ENCODE measurements at places on chromosomes 16 and 17. TPM values are rescaled to one million over a fixed set of nuclear protein-coding genes. Genes with fewer than 3 reads are reported as not detected.

GRCh38 chr16:75011634-75012307 is 12.9 kb downstream of the ZNRF1 start:
- peak; percentile 97 for DNase-seq

- no peak for DNase-seq
Observed at GRCh38 chr17:539766-540165, 174.9 kb downstream of the VPS53 start.

DNA sequence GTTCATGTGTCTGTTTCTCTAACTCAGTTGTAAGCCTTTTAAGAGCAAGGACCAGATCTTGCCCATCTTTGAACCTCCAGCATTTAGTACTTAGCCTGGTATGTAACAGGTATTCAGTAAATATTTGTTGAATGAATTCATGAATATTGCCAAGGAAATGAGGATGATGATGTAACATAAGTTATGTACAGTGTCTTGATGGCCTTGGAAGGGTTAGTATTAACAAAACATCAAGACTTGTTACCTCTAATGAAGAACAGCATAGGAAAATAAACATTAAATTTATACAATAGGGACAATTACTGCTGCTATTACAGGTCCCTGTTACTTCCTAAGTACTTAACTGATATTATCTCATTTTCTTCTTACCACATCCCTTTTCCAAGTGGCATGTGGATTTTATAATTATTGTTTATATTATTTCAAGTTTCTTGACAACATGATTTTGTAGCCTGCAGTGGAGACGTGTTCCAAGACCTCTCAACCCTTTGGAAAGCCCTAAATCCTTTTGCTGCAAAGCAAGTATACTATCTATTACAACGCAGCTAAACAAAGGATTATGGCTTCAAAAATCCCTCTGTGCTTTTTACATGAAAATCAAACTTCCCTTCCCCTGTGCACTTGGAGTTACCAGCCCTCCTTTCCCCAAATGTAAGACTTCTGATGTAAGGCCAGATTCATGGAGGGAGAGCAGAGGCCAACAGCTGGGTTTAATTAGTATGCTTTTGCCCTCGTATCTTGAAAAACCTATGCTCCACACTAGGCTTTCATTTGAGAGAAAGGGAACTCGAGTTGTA is 77.4 kb upstream of the SMIM36 start:
- DNase-seq: no peak

DNA sequence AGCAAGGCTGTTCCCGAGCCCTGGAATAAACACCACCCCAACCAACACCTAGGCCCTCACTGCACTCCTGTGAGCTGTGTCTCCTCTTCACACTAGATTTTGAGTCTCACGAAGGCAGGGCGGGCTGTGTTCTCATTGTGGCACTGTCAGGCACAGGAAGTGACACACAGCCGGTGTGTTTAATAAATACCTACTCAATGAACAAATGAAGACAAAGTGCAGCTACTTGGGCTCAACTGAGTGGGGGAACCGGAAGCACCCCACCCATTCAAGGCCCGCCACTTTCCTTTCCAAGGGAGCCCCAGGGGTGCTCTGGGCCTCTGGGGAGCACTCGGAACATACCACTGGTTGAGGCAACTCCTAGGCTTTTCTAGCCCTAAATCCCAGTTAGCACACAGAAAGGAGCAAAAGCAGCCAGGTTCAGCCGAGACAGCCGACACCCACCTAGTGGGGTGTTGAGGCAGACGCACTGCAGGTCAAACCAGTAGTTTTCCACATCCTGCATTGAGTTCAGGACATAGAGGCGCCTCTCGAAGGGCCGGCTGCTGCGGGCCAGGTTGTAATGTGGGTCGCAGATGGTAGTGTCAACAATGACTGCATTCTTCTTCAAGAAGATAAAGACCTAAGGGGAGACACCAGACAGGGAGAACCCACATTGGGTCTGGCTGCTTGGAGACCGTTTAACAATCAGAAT is 57.7 kb downstream of the GTF3C1 start:
- DNase-seq: no peak

DNA sequence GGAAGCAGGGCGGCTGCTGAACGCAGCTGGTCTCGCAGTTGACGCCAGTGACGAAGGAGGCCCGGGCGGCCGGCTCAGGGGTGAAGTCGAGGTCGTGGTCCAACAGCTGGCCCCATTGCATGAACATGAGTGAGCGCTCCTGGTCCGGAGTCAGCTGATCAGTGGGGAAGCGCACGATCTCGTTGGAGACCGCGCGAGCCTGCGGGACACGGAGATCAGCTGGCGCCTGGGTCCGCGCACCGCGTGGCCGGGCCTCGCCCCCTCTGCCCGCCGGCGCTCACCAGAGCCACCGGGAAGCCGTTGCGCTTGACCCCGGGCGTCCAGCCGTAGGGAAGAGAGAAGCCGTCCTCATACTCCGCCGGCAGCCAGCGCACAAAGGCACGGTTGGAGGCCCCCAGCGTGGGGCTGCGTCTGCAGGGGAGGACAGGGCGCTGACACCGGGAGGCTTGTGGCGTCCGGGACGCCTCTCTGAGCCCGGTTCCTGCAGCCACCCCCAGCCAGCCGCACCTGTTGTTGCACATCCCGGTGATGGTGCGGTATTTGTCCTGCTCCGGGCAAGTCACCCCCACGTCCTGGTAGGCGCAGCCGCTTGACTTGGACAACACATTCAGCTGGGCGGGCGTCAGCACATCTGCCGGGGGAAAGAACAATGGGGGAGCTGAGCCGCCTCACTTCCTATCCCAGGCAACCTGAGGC is 1.6 kb downstream of the MPO start:
- no peak for DNase-seq

- DNase-seq: peak; percentile 21
Observed at GRCh38 chr16:20952139-20952920, 51.8 kb downstream of the LYRM1 start.

GRCh38 chr16:70472786-70473433 is 18.5 kb downstream of the FCSK start:
- DNase-seq: no peak

GRCh38 chr17:42431758-42432161 is 8.7 kb upstream of the CAVIN1 start:
- no peak for DNase-seq

DNA sequence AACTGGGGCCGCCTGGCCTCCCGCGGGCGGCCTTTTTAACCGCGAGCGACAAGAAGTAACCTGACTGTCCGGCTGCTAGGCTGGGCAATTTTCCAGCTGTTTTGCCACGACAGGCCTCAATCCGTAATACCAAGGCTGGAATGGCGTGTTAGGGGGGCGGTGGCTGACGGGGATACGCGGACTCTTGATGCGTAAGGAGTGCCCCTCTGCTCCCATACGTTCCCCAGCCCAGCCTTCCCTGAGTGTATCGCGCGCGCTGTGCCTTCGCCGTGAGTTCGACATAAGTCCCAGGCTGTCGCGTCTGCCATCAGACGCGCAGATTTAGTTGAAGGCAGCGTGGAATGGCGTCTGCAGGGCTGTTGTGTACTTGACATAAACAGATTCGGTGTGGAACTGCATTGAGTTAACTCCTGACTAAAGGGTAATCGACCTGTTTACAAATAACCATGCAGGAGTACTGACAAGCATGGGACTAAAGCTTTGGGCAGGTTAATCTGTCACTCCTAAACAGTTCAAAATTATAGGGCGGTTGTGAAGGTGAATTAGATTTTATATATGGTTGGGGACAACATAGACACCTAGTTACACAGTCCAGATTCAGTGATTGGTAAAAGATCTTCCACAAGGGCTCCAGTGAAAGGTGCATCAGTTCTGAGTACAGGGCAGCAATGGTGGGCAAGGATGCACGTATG is 16.6 kb upstream of the ERN1 start:
- DNase-seq: peak; percentile 80

DNA sequence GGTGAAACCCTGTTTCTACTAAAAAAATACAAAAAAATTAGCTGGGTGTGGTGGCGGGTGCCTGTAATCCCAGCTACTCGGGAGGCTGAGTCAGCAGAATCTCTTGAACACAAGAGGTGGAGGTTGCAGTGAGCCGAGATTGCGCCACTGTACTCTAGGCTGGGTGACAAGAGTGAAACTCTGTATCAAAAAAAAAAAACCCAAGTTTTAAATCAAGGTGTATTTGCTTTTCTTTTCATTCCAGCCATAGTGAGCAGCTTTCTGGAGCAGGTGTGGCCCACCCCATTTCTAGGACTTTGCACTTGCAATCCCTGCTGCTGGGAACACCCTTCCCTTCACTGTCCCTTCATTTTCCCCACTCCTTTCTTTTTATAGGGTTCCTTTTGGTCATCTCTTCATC is 28.8 kb downstream of the TMEM238L start:
- DNase-seq: no peak

- peak; percentile 55 for DNase-seq
Observed at GRCh38 chr17:18967916-18968315, 16.0 kb downstream of the SLC5A10 start.

GRCh38 chr17:2149934-2150333 is 95.0 kb downstream of the HIC1 start:
- no peak for DNase-seq

DNA sequence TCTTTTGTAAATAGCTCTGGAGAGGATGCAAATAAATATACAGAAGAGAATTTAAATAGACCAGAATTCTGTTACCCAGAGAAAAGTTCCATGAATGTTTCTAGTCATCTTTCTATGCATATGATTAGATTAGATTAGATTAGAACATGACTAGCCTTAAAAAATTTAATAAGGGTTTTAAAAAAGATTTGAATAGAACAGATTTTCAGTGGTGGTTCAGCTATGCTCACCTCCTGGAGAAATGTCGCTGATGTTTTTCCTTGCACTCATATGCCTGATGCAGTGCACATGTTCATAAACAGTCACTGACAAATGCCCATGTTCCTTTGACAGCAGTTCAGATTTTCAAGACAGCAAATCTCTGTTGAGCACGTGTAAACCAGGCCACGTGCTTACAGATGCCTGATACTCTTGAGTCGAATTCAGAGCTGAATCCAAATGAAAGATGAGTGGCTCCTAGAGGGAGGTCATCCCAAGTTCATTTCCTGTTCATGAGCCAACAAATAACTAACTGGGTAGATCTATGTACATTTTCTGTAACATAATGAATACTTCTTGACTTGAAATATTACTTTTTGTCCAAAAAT is 19.9 kb upstream of the RAB11FIP4 start:
- no peak for DNase-seq

- DNase-seq: no peak
Observed at GRCh38 chr17:79027274-79027924, 3.4 kb downstream of the C1QTNF1 start.

DNA sequence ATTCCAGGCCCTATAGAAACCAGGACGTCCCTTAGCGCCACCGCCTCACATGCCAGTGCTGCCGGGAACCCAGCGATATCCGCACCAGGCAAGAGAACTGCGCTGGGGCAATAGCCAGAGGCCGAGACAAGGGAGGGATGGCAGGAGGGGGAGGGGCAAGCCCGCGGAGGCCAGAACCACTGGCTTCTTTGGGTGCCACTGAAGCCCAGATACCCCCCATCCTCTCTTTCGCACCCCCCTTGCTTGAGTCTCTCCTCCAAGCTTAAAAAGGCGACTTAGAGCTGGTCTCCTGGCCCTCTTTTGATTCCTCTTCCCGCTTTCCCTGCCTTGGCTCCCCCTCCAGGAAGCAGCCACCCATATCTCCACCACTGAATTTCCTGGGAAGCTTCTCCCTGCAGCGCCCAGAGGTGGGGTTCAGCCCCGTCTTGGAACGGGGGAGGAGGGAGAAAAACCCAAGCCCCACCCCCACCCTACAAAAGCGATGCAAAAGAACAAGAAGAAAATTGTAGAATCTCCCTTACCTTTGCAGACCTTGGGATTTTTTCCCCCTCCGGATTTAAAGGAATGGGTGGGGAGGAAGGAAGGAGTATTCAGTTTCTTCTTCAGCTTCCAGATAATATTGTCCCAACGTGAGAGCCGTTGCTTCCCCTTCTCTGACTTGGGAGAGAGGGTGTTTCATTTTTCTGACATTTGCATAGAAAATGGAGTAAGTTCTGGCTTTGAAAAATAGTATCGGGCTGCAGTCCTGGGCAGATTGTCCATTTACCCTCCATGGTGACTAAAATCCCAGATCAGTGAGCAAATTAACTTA is 622 bp downstream of the HOXB6 start:
- no peak for DNase-seq

CMTM1 gene
- total RNA-seq: 2.8 TPM

GAS7 gene
- 0.50 TPM for total RNA-seq

CDH13 gene
- total RNA-seq: 157 TPM

ITGAX gene
- total RNA-seq: 0.21 TPM

SDR42E1 gene
- total RNA-seq: 19.7 TPM

NPIPA2 gene
- 4.1 TPM for total RNA-seq

HCRT gene
- not detected for total RNA-seq

NGFR gene
- 25.5 TPM for total RNA-seq
